ENCODE measurements at places on chromosomes 5 and 9.

DNA sequence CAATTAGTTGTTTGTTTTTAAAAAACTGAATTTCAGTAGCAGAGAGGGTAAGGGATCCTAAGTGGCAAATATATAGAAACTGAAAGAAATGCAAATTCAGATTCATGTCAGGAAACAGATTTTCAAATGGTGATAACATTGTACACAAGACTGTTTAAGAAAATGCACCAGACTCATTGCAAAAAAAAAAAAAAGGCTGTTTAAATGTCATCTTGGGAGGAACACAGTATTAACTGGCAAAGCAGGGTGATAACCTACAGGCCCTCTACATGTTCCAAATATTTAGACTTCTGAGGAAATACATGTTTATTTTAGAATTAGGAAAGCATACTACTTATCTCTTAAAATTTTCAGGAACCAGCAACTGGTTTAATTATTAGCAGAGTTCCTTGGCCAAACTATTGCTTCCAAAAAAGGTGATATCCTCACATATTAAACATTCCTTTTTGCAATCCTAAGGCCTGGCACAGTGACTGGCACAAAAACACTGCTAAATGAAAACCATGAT, 114.5 kb downstream of the TSSK1B start:
- no peak overlapping the region for H3K4me3 ChIP-seq
- peaks cover 20% of the 10 kb centered on the region for H3K4me1 ChIP-seq
- no peak for DNase-seq
- H3K27ac ChIP-seq, result peak overlapping the region; percentile 44
- no peaks in the 10 kb centered on the region for H3K36me3 ChIP-seq
- no peaks in the 10 kb centered on the region for H3K27me3 ChIP-seq

GRCh38 chr9:126001581-126002225, 254.5 kb downstream of the PBX3 start:
- H3K4me1 ChIP-seq, result peaks cover 3% of the 10 kb centered on the region
- H3K36me3 ChIP-seq, result no peaks in the 10 kb centered on the region
- H3K27ac ChIP-seq, result no peak overlapping the region
- DNase-seq, result no peak
- H3K4me3 ChIP-seq, result no peak overlapping the region

GRCh38 chr5:180484813-180485212, 9.4 kb upstream of the CNOT6 start:
- H3K4me3 ChIP-seq, result no peak overlapping the region
- no peaks in the 10 kb centered on the region for H3K36me3 ChIP-seq
- no peaks in the 10 kb centered on the region for H3K27me3 ChIP-seq
- H3K4me1 ChIP-seq, result no peaks in the 10 kb centered on the region
- DNase-seq, result no peak
- H3K27ac ChIP-seq, result no peak overlapping the region

GRCh38 chr9:76390656-76391055, 3.6 kb downstream of the RFK start:
- peaks cover 15% of the 10 kb centered on the region for H3K4me1 ChIP-seq
- no peak overlapping the region for H3K4me3 ChIP-seq
- no peaks in the 10 kb centered on the region for H3K27me3 ChIP-seq
- H3K36me3 ChIP-seq, result peaks cover 7% of the 10 kb centered on the region

- no peak for DNase-seq
- H3K36me3 ChIP-seq, result no peaks in the 10 kb centered on the region
- H3K4me1 ChIP-seq, result no peaks in the 10 kb centered on the region
- H3K27ac ChIP-seq, result no peak overlapping the region
Measured at GRCh38 chr9:87469793-87470465, 27.7 kb upstream of the DAPK1 start.

GRCh38 chr5:56094579-56095361, 100.0 kb upstream of the IL6ST start:
- H3K4me3 ChIP-seq, result no peak overlapping the region
- no peaks in the 10 kb centered on the region for H3K27me3 ChIP-seq
- H3K4me1 ChIP-seq, result no peaks in the 10 kb centered on the region
- H3K36me3 ChIP-seq, result no peaks in the 10 kb centered on the region
- H3K27ac ChIP-seq, result no peak overlapping the region

- no peaks in the 10 kb centered on the region for H3K36me3 ChIP-seq
- H3K27ac ChIP-seq, result no peak overlapping the region
- no peaks in the 10 kb centered on the region for H3K27me3 ChIP-seq
- no peak overlapping the region for H3K4me3 ChIP-seq
Measured at GRCh38 chr5:41962491-41962890, 37.4 kb downstream of the FBXO4 start.

DNA sequence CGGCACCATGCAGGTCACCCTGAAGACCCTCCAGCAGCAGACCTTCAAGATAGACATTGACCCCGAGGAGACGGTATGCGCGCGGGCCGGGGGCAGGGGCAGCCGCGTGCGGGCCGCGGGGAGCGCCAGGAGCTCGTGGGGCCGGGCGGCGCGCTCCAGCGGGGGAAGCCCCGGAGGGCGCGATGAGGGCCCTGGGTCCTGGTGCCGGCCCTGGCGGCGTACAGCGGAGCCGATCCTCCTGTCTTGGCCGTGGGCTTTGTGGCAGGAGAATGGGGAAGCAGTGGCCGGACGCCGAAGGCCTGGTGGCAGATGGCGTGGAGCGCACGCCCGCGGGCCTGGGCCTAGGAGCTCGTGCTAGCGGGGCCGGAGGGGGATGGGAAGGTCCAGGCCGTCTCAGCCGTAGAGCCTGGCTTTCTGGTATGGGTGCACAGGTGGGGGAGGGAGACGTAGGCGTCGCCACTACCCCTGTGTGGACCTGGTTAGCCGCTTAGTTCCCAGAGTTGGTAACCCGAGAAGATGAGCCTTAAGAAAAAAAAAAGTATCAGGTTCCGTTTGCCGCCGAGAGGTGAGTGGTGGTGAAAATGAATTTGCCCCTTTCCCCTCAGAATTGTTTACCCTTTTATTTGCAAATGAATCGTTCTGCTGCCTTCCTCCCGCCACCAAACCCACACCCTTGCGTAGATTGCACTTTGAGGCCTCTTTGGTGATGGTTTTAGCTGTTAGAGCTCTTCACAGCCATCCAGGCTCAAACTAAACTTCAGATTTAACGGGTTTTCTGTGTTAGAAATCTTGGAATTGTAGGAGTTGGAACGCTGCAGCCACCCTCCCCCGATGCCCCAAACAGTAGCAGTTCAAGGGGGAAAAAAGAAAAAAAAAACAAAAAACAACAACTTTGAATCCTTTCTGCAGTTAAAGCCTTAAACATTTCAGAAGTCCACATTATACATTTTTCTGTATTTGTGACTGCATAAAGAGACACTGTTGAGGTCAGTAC, 841 bp downstream of the RAD23B start:
- DNase-seq, result peak; percentile 78
- no peaks in the 10 kb centered on the region for H3K36me3 ChIP-seq
- peaks cover 9% of the 10 kb centered on the region for H3K4me1 ChIP-seq
- H3K27ac ChIP-seq, result peak overlapping the region; percentile 100

DNA sequence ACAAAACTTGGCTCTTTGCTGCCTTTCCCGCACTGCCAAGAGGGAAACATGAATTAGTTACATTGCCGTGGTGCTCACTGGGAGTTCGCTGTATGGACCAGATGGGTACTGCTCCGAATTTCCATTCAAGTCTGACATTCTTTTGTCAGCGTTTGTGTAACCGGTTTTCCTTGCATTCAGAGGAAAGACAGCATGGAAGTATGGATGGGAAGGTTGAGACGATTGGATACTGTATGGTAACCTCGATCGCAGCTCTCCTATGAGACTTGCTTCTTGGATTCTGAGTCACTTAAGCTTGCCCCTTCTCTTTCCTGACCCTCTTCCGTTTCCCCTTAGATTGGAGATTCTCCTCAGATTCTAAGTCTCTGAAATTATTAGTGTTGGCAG, 625 bp upstream of the UBLCP1 start:
- H3K27ac ChIP-seq, result peak overlapping the region; percentile 76
- no peak for DNase-seq
- no peaks in the 10 kb centered on the region for H3K27me3 ChIP-seq
- peaks cover 21% of the 10 kb centered on the region for H3K4me1 ChIP-seq

GRCh38 chr9:121917375-121918335, 175.5 kb downstream of the TTLL11 start:
- no peak for DNase-seq
- no peaks in the 10 kb centered on the region for H3K27me3 ChIP-seq

GRCh38 chr5:90344689-90345088, 64.9 kb downstream of the CETN3 start:
- no peak overlapping the region for H3K27ac ChIP-seq
- H3K36me3 ChIP-seq, result no peaks in the 10 kb centered on the region
- no peak overlapping the region for H3K4me3 ChIP-seq
- no peaks in the 10 kb centered on the region for H3K27me3 ChIP-seq

GRCh38 chr5:7261900-7262299, 134.0 kb upstream of the ADCY2 start:
- no peaks in the 10 kb centered on the region for H3K36me3 ChIP-seq
- no peak overlapping the region for H3K27ac ChIP-seq
- no peak overlapping the region for H3K4me3 ChIP-seq
- H3K27me3 ChIP-seq, result no peaks in the 10 kb centered on the region
- no peak for DNase-seq

- DNase-seq, result peak; percentile 25
- no peaks in the 10 kb centered on the region for H3K4me1 ChIP-seq
- H3K27me3 ChIP-seq, result no peaks in the 10 kb centered on the region
- H3K4me3 ChIP-seq, result no peak overlapping the region
- H3K36me3 ChIP-seq, result no peaks in the 10 kb centered on the region
Measured at GRCh38 chr9:87886210-87886932, 3.7 kb downstream of the SPATA31E1 start.

GRCh38 chr9:112838342-112838741, 52.3 kb downstream of the SLC46A2 start:
- peaks cover 2% of the 10 kb centered on the region for H3K36me3 ChIP-seq
- no peaks in the 10 kb centered on the region for H3K4me1 ChIP-seq
- DNase-seq, result no peak
- no peak overlapping the region for H3K4me3 ChIP-seq
- H3K27ac ChIP-seq, result no peak overlapping the region
- H3K27me3 ChIP-seq, result no peaks in the 10 kb centered on the region
